ENCODE measurements at places on chromosomes 5 and 9.

DNA sequence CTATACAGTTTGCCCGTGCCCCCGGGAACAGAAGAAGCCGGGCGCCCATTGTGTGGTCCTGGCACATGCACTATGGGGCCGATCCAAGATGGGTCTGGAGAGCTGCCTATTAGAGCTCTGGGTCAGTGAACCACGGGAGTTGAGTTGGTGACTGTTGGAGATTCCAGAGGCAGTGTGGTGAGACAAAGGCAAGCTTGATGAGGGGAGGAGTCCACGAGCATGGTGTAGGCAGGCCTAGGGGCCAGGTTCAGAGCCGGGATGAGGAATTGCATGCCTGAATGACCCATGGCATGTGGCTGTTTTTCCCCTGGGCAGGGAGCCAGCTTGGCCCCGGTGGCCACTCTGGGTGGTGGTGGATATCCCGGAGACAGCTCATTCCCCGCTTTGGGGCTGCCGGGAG is 84.4 kb upstream of the STC2 start:
- DNase-seq, result peak; percentile 18

DNA sequence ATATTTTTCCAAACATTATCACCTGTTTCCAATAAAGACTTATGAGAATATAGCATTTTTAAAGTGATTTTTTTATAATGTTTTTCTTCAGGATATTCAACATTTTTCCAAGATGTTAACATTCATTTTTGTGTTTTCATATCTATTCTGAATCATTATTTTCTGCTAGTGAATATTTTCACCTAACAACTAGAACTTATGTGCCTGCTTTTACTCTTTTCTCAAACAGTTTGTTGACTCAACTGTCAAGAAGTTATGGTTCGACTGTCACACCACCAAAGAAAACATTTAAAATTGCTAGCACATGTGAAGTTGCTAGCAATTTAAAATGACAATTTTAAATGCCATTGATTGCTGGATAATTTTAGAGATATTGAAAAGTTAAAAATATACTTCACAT is 343.3 kb upstream of the CDH9 start:
- no peak for DNase-seq

DNA sequence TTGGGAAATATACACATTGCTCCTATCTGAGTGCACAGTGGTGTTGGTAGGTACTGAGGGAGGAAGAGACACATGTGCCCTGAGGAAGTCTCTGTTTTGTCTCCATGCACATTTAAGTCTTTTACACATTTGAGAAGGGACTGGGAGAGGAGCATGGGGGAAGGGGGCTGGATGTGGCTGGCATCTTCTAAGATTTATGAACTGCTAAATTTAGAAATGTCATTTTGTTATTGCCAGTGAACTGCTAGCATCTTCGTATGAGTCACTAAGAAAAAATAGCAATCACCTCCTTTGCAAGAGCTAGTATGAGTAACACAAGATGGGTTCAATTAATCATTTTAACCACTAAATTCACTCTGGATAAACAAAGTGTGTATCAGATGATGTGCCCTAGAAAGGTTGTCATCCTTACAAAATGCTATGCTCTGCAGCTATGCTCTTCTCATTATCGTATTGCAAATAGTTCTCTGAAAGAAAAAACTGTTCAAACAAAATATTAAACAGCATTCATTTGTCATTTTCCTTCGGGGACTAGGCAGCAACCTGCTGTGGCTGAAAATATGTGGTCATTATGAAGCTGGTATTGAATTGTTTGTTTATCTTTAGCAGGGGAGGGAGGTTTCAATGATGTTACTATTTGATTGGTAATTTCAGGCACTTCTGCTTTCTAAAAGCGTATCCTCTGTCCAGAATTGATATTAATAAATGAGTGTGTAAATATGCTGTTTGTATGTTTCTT is 236.5 kb downstream of the DMRTA1 start:
- peak; percentile 0 for DNase-seq

DNA sequence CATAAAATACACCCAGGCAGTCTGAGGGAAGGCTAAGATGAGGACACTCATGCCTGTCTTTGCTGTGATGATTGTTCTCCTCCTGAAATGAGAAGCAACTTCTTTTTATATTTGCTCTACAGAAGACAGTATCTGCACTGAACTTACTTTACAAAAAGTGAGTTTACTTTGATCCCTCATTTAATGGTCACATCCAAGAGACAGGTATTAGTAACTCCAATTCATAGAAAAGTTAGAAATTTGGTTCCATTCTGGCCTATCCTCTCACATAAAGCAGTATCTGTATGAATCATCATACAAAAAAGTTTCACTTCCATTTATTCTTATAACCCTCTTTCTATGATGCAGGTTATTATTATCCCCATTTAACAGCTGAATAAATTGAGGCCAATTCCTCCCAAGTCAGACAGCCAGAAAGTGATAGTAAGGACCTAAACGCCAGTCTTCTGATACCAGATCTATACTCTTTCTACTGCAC is 15.2 kb downstream of the TSTD2 start:
- DNase-seq, result no peak

DNA sequence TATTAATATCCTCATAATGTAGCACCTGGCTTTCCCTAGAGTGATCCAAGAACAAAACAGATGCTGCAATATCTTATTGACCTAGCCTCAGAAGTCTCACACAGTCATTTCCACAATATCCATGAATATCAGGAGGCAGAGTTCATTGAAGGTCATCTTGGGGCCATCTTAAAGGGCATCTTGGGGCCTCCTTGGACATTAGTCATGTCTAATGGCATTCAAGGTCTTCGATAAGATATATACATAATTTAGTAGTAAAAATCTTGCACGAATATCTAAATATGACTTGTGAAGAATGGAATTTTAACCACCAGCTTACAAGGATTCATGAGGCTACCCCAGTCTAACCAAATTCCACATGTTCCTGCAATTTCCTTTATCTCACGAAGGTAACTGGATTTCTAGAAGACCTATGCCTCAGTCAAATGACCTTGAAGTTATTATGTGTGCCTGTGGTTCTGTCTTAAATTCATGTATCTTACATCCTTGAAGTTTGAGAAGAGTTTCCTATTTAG is 163.6 kb upstream of the SPEF2 start:
- no peak for DNase-seq

DNA sequence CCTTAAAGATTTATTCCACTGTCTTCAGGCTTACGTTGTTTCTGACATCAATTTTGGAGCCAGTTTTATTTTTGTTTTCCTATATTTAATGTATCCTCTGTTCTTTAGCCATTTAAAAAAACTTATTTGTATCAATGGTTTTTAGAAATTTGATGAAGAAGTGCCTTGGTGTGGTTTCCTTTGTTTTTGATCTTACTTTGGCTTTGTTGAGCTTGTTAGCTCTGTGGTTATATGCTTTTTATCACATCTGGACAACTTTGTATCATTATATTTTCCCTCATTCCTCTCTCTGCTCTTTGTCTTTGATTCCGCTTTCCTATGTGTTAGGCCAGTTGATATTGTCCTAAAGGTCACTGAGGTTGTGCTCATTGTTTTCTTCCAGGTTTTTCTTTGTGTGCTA is 58.5 kb downstream of the SPIN1 start:
- no peak for DNase-seq
